ENCODE measurements at places on chromosomes 1 and 21.
A peak's percentile ranks its signal among the peaks of the same experiment; 100 is the strongest.

- no peak for DNase-seq
These were observed 263.5 kb downstream of the SETD4 start for GRCh38 chr21:35796844-35797243.

- DNase-seq, result no peak
These were observed 1.1 kb upstream of the TMEM9 start for GRCh38 chr1:201155354-201155753.

DNA sequence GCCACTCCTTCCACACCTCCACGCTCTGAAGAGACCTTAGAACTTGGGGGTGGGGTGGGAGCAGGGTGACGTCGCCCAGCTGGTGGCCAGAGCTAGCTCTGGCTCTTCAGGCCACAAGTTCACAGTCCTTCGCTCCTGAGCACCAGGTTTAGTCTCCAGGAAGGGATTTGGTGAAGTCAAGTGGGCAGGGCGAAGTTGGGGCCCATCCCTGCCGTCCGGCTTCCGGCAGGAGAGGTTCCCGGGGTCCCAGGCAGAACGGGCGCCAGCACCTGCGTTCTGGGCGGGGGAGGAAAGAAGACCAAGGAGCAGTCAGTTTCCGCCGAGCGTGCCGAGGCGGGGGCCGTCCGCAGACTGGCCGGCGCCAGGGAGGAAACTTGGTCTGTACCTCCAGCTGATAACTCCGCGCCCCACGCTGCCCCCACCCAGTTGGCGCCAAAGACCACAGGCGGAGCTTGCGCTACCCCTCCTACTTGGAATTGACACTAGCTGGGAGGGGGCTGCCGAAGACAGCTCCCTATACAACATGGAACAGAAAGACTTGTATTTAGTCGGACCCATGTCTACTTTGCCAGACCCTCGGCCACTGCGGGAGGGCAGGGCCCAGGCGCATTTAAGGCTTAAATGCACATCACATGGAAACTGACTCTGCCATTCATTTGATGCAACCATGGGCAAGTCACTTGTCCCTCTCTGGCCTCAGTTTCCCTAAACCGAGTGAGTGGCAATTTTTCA is 995 bp downstream of the ID3 start:
- peak; percentile 80 for DNase-seq

GRCh38 chr1:57620605-57621004 is 196.7 kb upstream of the DAB1 start:
- DNase-seq, result no peak

DNA sequence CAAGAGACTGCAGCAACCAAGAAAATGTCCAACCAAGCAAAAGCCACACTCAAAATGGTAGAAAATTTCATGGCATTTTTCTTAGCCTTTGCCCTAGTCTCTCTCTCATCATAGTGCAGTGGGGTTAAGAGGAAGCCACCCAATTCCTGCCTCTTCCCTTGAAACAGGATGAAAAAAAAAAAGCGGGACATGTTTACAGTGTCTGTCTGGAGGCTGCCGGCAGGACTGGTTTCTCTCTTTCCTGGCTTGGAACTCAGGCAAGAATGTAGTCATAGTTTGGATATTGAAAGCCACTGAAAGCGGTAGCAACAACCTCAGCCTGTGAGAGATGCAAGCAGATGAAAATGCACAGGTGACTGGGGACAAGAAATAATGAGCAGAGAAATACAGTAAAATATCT is 13.3 kb upstream of the TNFSF18 start:
- no peak for DNase-seq

DNA sequence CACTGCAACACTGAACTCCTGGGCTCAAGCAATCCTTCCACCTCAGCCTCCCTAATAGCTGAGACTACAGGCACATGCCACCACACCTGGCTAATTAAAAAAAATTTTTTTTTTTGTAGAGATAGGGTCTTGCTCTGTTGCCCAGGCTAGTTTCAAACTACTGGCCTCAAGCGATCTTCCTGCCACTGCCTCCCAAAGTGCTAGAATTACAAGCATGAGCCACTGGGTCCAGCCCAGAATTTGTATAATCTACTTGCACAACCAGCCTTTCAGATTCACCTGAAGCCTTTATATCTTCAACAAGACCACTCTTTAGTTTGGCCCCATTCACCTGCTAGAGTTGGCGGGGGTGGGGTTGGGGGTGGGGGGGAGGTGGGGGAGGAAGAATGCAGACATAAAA is 181.7 kb upstream of the LMO4 start:
- no peak for DNase-seq

DNA sequence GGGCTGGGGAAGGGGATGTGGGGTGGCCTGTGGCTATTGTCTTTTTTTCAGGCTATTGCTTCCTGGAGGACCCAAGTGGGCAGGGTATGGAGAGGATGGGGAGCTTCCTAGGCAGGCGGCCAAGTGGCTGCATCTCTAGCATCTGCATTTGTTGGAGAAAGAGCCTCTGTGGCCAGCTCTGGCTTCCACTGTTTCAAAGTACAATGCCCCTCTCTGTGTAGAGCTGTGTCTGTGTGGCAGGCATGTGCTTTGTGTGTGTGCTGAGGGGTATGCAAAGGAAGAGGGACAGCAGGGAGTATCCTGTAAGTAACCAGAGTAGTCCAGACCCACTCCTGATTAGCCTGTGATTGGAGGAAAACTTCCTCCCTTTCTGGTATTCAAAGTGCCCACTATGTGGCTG is 40.6 kb downstream of the KCNA2 start:
- DNase-seq, result no peak

- no peak for DNase-seq
These were observed 5.6 kb downstream of the WNT9A start for GRCh38 chr1:227942021-227942715.
